ENCODE measurements at places on chromosomes 7 and 10.

- DNase-seq: no peak
Measured at GRCh38 chr10:124099604-124100003, 6.2 kb upstream of the CHST15 start.

GRCh38 chr7:15821484-15822427, 135.3 kb upstream of the MEOX2 start:
- no peak for DNase-seq

DNA sequence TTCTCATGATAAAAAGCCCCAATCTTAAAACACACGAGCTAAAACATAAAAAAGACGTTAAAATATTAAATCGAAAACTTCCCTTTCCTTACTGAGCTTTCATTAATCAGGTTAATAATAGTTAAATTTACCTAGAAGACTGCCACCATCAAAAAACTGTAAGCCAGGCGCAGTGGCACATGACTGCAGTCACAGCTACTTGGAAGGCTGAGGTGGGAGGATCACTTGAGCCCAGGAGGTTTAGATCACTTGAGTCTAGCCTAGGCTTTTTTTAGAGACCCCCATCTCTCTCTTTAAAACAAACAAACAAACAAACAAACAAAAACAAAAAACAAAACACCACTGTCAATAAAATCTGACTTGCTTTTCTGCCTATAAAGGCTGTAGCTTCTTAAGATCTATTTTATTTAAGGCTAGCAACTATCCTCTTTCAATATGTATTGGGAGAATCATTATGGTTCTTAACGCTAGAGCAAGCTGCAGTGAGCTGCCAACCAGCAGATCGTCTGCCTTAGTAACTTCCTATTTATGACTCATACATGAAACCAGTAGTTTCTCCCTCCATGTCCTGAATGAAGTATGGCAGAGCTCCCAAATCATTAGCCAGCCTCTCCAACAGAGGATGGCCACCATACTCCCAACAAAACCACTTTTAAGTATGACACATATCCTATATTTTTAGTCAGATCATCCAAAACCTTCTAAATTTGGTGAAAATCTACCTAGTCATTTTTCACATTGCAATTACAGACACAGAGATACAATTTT, 163.7 kb downstream of the SRPK2 start:
- no peak for DNase-seq

DNA sequence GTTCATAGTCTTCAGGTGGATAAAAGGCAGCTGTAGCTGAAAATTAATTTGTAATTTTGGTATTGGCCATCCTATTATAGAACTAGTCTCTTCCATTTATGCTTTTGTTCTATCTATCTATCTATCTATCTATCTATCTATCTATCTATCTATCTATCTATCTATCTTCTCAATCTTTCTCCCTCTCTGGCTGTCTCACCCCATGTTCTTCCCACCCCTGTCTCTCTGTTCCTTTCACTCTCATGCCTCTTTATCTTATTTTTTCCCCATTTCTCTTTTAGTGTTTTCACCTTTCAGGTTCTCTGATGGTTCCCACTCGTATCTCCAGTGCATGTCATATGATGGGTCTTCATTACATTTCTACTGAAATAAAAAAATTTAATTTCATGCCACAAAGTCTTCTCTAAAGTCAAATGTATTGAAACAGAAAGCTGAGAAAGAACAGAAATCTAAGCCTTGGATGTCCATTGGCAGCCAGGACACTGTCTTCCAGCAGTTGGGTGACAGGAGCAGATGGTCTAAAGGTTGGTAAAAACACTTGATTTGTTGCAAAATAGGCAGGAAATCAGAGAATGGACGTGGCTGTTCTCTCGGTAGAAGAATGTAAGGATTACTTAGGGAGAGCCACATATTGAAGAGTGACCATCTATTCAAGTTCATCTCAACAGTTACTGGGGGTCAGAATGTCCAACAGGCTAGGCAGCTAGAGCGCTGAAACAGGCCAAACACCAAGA, 127.0 kb downstream of the RELN start:
- no peak for DNase-seq

GRCh38 chr7:28856656-28857055, 101.5 kb downstream of the TRIL start:
- DNase-seq: no peak

- DNase-seq: no peak
Measured at GRCh38 chr7:46468753-46469356, 547.8 kb upstream of the IGFBP3 start.

GRCh38 chr10:73900064-73900463, 10.9 kb upstream of the PLAU start:
- DNase-seq: no peak

- no peak for DNase-seq
Measured at GRCh38 chr7:35753761-35754603, 46.9 kb upstream of the SEPTIN7 start.

All from activated naive CD8-positive, alpha-beta T cell treated with anti-CD3 and anti-CD28 coated beads, Interleukin-2, amount 50 U/mL, for 16 hours (primary cell).